ENCODE measurements at places on chromosomes 5 and 9.

GRCh38 chr5:26649000-26649399, 389.4 kb downstream of the CDH9 start:
- DNase-seq: no peak

GRCh38 chr5:63125862-63126261, 547.2 kb downstream of the LRRC70 start:
- no peak for DNase-seq

DNA sequence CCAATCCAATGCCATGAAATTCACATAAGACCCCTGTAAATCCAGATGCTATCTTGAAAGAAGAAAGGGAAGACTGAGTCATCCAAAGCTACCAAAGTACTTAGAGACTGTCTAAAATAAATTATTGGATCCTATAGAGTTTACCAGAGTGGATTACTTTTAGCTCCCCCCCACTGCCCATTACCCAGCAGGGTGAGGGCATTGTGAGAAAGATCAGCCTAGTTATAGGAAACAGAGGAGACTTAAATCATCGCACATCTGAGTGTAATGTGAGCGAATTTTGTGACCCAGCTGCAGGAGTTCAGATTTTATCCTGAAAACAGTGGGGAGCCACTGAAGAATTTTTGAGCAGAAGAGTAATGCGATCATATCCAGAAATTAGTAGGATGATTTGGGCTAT, 1.6 kb upstream of the ENHO start:
- DNase-seq: no peak

DNA sequence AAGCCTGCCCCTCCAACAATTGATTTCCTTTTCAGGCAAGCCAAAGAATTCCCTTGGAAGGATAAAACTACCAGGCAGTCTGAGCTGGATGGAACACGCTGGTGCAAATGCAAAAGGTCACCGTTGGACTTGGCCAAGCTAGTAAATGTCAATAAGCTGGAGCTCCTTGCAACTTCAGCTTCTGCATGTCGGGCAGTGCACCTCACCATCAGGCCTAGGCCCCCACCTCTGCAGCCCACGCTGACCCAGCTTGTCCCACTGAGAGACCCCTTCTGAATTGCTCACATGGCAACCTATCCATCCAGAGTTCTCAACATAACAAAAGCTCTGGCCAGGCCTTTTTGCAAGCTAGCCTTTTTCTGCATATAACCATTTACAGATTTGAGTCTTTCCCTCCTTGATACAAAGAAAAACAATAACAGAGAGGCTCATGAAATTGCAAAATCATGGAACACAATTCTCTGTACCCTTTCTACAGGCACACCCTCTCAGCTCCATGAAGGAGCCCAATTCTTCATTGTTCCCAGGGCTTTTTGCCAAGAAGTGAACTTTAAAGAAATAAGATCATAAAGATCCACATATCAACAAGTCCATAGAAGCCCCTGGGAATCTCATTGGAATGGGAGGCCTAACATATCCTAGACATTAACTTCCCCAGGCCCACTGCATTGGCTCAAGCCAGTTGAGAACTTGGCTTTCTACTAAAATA, 123.9 kb upstream of the SLIT3 start:
- DNase-seq: no peak

DNA sequence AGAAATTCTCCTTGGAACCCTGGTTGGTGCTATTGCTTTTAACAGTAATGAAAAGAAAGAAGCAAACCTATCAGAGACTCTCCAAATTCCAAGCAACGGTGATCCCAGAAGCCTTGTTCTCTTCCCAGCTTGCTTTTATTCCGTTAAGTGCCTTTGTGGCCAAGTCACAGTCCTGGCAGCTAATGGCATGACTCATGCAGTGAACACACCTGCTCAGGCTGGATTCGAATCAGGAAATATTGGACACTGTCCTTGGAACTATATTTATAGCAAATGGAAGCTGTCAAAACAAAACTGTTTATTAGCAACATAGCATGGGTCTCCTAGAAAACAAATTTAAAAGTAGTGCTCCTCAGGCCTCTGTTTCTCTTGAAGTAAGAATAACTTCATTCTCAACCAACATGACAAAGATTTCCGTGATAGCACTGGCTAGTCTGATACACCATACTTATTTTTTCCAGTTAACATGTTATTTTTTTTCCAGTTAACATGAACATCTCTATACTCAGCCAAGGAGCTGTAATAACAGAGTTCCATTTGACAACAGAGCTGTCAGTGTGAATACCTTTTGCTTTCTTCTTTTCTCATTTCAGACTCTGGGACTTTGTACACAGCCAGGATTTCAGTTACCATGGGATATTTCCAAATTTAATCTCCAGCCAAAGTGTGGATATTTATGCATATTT, 502.4 kb downstream of the GADD45G start:
- DNase-seq: no peak

GRCh38 chr9:34555936-34556525, 33.2 kb upstream of the ENHO start:
- DNase-seq: no peak

GRCh38 chr9:120110520-120110919, 469.4 kb downstream of the CDK5RAP2 start:
- no peak for DNase-seq

DNA sequence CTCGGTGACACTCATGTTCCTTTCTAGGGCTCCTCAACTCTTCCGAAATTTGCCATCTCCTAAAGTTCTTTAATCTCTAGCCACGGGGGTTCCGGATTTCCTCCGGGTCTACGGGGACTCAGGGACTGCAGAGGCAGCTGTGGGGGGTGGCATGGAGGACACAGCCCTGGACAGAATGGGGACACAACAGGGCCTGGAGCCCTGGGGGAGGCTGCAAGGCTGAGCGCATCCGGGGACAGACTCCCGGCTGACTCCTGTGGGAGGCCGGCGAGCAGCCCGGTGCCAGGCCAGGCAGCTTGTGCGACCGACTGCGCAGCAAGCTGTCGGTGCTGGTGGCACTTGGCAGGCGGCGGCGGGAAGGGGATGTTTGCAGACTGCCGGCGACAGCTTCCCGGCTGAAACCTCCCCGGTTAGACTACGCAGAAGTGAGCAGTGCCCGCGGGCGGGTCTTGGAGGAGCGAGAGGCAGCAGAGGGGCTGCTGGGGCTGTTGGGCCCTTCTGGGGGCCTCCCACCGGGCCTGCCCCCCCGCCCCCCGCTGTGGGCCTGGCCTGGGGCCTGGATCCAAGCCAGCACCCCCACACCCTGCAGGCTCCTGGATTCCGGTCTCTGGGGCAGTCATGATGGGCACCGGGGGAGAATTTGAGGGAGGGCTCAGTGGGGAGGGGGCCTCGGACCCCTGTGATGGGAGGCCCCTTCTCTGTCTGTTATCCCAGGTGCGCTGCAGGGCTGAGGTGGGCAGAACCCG, 28.7 kb upstream of the UBAC1 start:
- no peak for DNase-seq

DNA sequence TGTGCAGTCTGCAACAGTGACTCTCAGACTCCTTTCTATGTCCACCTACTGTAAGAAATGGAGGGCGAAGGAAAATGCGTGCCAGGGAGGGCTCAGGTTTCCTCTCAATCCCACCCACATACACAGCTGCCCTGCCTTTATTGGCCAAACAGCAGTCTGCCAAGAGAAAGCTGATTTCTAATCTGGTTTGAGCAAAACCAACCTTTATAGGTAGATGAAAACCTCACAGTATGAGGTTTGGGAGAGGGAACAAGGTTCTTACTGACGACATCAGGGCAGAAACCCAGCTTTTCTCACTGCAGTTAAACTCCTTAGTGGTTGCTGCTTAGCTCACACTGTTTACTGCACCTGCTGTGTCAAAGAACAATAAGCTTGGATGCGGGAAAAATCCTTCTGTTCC, 152.3 kb upstream of the KLF9 start:
- DNase-seq: no peak

GRCh38 chr5:102138243-102138653, 157.8 kb downstream of the SLCO4C1 start:
- no peak for DNase-seq

GRCh38 chr5:178216088-178216534, 11.8 kb downstream of the HNRNPAB start:
- DNase-seq: no peak
